ENCODE measurements at places on chromosomes 13 and 19.

DNA sequence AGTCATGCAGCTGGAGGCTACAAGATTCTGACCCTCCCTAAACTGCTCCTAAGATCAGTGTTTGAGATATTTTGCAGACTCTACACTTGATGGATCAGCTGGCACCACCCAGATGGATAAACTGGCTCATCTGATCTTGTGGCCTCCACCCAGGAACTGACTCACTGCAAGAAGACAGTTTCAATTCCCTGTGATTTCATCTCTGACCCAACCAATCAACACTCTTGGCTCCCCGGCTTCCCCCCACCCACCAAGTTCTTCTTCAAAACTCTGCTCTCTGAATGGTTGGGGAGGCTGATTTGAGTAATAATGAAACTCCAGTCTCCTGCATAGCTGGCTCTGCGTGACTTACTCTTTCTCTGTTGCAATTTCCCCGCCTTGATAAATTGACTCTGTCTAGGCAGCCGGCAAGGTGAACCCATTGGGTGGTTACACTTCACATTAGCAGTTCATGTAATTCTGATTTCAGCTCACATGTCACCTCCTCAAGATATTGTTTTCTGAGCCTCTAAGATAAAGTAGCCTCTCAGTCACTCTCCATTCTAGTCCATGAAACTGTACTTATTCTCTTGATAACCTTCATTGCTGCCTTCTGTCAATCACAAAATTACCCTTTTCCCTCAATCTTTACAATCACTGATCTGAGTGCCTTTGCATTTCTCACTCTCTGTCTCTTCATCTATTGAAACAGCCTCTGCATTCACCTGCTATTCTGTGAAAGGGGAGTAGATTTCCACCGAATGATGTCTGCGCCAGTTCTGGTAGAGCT lies 9.9 kb upstream of the FPR3 start:
- no peak for DNase-seq

GRCh38 chr13:94987081-94987480 lies 274.7 kb upstream of the SOX21 start:
- no peak for DNase-seq

GRCh38 chr13:69903081-69903480 lies 204.5 kb upstream of the ATXN8OS start:
- no peak for DNase-seq

DNA sequence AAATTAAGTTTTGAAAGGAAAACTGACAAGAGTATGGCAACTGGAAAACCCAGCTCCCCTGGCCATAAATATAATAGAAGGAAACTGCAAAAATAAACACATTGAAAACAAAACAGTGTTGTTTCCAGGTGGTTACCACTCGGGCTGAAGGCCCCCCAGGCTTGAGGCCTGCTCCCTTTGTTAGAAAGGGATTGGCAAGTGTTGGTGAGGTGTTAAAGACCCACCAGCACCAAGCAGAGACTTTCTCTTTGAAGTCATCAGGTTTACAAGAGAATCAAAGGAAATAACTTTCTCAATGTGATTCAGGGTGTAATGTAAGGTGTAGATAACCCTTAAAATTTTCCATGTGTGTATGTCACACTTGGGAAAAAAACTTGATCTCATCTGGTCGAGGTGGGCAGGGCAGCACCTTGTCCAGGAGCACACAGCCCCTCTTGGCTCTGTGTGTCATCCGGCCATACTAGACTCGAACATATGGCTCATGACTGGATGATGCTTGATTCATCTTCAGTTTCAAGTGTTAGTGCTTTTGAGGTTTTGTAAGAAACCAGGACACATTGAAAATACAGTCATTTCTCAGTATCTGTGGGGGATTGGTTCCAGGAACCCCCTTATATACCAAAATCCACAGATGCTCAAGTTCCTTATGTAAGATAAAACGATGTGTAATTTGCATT lies 7.8 kb downstream of the ACTN4 start:
- DNase-seq: no peak

DNA sequence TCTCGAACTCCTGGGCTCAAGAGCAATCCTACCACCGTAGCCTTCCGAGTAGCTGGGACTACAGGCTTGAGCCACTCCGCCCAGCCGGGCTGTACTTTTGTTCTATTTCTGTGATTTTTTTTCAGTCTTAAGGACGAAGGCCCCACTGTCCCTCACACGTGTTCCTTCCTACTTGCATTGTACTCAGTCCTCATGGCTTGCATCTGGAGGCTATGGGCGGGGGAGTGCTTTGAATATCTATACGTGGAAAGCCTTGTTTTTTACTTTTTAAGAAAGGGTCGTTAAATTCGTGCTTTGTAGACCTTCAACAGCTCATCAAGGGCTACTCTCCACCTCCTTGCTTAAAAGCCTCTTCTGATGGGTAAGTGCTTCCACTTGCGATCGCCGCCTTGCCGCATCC lies 36.8 kb downstream of the NLRP12 start:
- no peak for DNase-seq

- no peak for DNase-seq
Measured at GRCh38 chr13:65830411-65831205, 1399.5 kb downstream of the PCDH9 start.

DNA sequence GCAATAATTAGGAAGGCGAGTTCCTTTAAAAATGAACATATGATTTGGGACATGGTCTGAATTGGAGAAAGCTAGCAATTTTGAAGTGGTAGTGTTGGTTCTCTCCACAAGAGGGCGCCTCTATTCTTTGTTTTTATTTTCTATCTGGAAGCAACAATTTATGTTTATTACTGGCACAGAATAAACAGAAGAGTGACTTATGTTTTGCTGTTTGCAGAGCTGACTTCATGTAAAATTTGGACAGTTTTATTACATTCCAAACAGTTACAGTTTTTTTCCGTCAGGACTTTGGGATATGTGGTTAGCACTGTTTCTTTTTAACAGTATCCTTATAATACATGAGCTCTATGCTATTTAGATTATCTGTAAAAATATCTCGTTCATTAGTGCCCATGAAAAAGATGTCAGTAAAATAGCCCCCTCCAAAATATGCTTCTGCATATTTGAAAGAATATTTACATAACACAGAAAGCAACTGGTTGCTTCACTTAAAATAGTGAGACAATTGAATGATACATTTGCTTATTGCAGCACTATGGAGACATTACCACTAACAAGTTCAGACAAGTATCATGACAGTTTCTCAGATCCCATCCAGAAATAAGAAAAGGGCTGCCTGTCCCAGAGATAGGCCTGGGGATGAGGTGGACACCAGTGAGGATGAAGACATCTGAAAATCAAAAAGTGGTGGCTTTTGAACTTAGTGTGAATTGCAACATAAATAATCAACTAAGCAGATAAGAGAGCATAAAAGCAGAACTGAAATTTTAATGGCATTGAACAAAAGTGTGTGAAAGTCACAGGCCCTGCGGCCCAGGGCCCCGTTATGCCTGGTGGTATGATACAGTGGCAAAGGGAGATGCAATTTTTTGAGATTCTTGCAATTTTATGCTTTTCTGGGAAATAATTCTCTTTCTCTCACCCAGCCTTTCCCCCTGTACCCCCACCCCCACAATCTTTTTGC lies 32.3 kb upstream of the FGF9 start:
- no peak for DNase-seq

GRCh38 chr13:39474600-39474999 lies 128.4 kb downstream of the LHFPL6 start:
- DNase-seq: no peak

DNA sequence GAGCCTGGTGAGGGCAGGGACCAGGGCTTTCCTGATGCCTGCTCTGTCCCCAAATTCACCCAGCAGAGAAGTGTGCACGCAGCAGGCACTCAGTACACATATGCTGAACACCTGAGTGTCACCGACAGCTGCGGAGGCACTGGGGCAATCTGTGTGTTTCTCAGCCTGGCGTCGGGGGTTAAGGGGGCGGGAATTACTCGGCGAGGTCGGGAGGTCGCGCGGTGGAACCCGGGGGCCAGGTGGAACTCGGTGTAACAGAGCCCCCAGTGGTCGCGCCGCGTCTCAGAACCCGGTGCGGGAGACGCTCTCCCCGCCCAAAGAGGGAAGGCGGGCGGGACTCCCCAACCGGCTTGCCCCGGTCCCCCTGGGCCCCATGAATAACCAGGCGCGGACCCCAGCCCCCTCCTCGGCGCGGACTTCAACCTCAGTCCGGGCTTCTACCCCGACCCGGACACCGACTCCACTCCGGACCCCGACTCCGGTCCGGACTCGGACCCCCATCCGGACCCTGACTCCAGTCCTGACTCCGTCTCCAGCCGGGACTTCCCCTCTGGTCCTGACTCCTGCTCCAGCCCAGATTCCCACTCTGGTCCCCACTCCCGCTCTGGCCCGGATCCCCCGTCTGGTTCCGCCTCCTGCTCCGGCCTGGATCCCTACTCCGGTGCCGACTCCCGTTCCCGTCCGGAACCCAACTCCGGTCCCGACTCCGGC lies at the start of gene SELENOV:
TSS of gene SELENOV (plus strand) at position 300 of the 711 bp plus-strand sequence. CDS start at position 374, 74 bp downstream.
- no peak for DNase-seq

DNA sequence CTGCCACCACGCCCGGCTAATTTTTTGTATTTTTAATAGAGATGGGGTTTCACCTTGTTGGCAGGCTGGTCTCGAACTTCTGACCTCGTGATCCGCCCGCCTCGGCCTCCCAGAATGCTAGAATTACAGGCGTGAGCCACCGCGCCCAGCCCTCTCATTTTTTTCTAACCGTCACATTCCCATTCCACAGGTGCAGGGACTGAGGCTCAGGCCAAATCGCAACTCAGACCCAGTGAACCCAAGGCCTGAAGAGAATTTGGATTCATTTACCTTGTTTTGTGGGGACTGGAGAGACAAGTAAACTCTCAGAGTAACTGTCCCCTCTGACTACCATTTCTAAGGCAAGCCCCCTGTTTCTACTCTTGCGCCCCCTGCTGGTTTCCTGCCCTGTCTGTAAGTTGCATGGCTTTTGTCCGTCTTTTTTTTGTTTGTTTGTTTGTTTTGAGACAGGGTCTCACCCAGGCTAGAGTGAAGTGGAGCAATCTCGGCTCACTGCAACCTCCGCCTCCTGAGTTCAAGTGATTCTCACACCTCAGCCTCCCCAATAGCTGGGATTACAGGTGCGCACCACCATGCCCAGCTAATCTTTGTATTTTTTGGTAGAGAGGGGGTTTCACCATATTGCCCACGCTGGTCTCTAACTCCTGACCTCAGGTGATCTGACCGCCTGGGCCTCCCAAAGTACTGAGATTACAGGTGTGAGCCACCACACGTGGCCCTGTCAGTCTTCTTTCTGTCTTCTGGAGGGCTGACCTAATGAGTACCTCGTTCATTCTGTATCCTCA lies 2.3 kb upstream of the STRN4 start:
- no peak for DNase-seq

DNA sequence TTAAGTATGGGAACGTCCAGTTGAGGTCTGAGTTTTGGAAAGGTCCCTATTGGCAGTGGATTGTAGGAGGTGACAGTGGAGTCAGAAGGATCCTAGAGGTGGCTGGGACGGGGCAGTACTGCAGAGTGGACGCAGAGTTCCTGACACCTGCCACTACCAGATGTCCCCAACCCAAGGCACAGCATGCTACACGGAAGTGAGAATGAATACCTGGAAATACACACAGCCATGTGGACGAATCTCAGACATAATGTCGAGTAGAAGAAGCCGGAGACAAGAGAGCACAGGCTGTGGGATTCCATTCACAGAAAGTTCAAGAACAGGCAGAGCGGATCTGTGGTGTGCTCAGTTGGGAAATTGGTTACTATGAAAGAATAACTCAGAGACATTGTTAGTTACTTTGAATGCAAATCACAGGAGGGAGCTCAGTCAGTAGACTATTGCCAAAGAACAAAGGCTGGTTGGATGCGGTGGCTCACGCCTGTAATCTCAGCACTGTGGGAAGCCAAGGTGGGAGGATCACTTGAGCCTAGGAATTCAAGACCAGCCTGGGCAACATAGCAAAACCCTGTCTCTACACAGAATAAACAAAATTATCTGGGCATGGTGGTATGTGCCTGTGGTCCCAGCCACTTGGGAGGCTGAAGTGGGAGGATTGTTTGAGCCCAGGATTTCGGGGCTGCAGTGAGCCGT lies 37.4 kb downstream of the RYR1 start:
- no peak for DNase-seq
